ENCODE measurements at places on chromosomes 1 and 21.
A peak's percentile ranks its signal among the peaks of the same experiment; 100 is the strongest.

DNA sequence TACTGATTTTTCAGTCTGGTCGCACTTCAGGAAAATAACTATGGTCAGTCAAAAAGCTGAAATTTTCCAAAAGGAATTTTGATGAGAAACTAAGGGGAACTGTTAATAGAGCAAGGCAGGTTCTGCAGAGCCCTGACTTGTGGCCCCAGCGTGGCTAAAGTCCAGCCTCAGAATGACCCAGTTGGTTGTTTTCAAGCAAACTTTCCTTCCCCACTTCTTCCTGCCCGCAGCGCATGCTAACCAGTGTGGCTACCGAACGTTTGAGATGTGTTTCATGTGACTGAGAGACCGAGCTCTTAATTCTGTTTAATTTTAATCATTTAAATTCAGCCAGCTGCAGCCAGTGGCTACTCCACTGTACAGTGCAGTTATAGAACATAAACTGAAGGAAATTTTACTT is 6.2 kb upstream of the IL10RB start:
- no peak for DNase-seq

DNA sequence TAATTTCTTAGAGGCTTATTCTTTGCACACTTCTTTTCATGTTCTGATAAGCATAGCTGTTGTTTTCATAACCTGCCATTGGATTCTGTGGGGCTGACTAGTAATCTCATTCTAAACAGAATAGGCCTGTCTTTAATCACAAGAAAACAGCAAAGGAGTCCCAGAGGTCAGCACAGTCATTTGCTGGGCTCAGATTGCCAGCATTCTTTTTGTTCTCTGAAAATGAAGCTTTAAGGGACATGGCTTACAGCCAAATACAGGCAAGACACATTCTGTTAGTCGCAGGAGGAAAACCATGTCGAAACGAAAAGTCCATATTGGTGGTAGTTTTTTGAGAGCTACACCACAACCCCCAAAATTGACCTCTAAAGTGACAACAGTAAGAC is 75.0 kb downstream of the MRPS6 start:
- DNase-seq = no peak

DNA sequence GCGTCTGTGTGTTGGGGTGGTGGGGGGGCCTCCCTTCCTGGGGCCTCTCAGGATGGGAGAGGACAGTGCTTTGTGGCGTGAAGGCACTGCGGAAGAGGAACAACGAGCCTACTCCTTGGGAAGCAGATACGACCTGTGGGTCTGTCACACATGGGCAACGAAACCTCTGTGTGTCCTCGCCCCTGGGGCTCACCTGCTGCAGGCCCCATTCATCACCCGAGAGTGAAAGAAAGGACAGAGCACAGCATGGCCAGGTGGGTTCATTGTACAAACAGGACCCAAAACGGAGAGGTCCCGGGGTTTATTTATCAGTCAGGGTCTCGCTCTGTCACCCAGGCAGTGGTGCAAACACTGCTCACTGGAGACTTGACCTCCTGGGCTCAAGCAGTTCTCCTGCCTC is 40.1 kb upstream of the LIN9 start:
- no peak for DNase-seq

DNA sequence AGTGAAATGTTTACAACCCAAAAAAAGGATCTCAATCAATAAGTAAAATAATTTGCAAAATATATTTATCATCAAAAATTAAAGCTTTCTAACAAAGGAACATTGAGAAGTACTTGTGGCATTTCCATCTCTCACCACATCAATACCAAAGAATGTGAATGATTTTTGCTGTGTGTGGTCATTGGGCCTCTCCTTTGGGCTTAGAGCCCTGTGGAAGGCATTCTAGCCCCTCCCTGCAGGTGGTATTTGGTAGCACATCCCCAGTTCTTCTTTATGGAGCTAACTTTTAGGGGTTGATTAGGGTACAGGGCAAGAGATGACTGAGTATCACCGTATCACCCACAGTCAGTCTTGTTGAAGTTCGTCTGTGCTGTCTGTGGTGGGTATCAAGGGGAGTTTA is 294.1 kb upstream of the SGIP1 start:
- DNase-seq = no peak

DNA sequence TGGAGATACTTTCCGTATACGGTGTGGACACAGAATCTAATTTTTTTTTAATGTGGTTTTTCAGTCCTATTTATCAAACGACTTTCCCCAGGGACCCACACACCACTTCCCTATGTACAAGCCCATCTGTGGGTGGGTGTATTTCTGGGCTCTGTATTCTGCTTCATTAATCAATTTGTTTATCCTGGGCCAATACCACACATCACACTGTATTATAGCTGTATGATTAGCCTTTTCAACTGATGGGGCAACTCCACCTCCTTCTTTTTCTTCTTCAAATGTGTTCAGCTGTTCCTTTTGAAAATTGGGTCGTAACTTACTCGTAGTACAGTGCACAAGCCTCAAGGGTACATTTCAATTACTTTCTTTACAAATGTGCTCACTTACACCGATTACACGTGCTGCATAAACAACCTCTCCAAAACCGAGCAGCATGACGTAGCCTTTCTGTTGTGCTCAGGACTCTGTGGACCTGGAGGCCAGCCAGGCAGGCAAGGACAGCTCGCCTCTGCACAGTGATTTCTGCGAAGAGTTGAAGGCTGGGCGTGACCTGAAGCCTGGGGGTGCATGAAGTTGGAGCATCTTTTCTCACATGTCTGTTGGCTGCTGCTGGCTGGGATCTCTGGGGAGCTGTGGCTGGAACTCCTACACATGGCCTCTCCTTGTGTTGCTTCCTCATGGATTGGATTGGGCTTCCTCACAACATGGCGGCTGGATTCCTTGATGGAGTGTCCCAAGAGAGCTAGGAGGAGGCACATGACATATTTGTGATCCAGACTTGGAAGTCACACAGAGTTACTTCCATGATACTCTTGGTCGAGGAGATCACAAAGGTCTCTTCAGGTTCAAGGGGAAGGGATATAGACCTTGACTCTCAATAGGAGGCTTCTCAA is 126.5 kb downstream of the CRYAA start:
- no peak for DNase-seq

DNA sequence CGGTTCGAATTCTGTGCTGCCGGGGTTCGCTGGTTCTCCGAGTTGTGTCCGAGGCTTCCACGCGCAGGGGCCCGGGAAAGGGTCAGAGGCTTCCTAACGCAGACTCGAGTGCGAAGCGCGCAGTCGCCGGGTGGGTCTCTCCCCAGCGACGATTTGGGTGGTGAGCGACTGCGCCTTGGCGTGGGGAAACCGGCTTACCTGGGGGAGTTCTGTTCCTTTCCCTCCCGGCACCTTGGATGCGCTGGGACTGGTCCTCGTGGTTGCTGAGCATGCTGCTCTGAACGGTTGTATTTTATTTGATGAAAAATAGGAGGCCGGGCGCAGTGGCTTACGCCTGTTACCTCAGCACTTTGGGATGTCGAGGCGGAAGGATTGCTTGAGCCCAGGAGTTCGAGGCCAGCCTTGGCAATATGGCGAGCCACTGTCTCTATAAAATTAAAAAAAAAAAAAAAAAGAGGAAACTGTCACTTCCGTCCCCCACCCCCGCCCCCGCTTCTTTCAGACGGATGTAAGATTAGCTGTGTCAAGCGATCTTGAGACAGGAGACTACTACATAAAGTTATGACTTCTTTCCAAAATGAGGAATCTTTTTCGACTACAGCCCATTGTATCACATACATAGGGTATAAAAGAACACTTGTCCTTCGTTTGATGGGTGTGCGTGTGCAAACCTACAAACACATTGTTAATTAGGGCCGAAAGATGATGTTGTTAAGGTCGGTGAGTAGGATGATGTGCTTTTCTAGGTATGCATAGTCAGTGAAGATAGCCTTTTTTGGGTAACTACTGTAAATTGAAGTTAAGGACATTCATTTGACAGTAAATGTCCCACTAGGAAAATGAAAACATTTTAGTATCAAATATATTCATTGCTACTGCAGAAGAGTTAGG is at the start of gene CCDC18:
TSS of gene CCDC18 (plus strand) at position 2 of the 891 bp plus-strand sequence. CDS start 2,638 bp downstream, outside the sequence.
- no peak for DNase-seq

GRCh38 chr1:226946285-226946684 is 6.2 kb downstream of the COQ8A start:
- DNase-seq = no peak

DNA sequence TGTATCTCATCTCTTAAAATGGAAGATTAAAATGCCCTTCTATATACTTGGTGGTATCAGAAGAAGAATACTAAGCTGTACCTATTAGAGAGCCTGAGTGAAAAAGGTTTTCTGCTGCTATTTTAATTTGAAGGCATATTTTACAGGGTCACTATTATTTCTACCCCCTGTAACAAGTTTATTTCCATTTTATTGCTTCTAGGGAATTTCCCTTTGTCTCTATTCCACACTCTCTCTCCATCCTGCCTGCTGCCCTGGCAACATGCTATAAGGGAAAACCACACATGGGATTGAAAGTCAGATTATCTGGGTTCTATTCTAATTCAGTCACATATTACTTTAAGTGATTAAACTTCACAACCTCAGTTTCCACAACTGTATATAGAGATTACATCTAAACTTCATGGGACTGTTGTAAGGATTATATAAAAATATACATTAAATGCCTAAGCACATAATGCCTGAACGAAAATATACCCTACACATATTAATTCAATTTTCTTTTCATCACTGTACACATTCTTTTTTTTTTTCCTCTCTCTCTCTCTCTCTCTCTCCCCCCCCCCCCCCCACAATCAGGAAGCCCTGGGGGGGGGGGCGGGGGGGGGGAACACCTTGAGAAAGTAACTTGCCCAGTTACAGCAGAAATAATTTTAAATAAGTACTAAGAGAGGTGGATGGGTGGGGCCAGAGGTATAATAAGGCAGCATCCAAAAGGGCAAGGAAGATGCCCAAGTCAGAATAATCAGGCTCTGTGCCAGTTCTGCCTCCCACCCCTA is 51.5 kb downstream of the LUZP1 start:
- no peak for DNase-seq

DNA sequence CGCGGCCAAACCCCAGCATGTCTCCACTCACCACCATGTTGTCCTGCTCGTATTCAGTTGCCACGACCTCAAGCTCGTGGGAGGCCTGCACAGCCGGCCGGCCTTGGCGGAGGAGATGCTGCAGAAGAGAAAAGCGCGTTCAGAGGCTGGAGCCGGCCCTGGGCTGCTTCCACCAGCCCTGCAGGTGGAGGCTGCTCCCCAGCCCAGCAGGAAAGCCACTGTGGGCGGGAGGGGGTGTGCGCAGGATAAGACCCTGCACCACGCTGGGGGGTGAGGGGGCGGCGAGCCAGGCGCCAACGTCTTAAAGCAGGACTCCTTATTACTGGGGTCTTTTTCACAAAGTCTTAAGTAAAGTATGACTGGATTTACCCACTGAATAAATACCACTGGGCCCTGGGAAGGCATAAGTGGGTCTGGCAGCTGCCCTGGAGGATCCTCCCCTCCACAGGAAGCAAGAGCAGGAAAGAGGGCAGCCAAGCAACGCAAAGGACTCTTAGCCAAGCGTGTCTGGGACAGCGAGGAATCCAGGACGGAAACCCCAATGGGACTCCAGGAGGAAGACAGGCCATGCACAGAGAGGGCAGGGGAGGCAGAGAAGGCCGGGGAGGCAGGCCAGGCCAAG is 104.8 kb downstream of the NPHP4 start:
- peak; percentile 44 for DNase-seq

DNA sequence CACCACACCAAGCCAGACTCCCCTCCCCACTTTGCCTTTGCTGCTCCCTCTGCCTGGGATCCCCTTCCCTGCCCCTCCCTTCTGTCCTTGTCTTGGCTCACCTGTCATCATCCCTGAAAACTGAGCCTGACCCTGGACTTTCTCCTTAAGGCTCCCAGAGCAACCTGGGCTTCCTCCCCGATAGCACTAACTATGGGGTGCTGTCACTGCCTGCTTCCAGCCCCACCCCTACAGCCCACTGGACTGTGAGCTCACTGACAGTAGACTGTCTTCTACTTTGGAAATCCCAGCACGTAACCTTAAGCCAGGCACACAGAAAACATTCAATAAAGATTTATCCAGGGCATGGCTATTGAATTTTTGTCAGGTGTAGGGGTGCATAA is 9.5 kb upstream of the CSF1 start:
- no peak for DNase-seq

DNA sequence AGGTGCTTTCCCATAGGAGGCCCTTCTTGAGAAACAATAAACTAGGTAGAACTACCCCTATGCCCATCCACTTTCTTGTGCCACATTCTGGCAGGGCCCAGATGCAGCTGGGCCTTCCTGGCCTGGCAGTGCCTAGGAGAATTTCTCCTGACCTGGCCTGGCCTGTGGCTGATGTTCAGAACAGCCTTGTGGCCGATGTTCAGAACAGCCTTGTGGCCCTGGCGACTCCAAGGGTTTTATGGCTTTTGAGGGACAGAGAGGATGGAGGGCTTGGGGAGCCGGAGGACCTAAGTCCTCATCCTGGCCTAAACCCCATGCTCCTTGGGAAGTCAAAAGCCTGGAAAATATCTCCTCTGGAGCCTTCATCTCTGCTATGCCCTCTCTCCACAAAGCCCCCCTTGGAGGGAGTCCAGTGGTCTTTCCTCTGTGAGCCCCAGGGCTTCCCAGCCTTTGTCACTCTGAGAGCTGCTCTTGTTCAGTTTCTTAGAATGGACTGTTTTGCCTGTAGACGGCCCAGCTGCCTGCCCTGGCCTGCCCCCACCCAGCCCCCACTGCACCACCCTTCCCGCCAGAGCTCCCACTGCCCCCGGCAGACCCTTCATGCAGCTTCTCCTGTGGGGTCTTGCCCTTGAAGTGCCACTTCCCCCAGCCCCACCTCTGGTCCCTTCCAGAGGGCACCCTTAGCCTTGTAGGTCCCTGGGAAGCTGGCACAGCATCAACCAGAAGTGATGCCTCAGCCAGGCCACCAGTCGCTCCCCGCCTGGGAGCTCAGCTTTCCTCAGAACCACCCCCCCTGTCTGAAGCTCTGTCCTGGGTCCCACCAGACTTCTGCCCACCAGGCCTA is 7.0 kb downstream of the GPR37L1 start:
- DNase-seq = peak; percentile 45

DNA sequence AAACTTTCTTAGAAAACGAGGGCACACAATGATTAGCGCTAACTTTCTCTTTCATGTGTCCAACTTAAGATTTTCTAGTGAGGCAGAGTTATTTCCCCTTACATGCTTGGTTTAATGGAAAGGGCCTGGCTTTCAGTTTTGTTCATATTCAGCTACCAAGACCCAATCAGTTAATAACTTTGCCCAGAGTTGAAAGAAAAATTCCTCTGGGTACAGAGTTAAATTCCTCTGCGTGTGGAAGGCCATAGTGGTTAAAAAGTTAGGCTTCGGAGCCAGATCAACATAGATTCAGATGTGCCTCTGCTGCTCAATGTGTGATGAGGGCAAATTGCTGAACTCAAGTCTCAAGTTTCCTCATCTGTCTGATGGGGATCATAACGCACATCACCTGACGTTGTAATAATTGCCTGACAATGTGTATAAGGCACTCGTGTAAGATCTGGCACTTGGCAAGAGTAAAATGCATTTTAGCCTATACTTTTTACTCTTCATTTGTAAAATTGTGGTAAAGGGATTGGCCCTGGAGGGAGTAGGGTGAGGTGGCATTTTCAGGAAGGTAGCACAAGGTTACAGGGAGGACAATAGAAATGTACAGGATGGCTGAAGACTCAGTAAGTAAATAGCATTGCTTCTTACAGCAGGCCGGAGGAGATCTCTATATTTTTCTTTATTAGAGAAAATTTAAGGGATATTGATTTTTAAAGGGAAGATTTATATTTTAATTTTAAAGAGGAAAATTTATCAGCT is 103.4 kb downstream of the ROR1 start:
- peak; percentile 34 for DNase-seq

- no peak for DNase-seq
These were observed 68.9 kb upstream of the ADAMTS5 start for GRCh38 chr21:27035791-27036190.

GRCh38 chr1:230979952-230980351 is 1.1 kb downstream of the ARV1 start:
- no peak for DNase-seq

All from osteoblast (primary cell).